ENCODE measurements at places on chromosomes 3 and 15. TPM values are rescaled to one million over a fixed set of nuclear protein-coding genes. Genes with fewer than 3 reads are reported as not detected.

GRCh38 chr3:107367353-107367752 is 9.9 kb upstream of the CCDC54 start:
- no peak for DNase-seq

DNA sequence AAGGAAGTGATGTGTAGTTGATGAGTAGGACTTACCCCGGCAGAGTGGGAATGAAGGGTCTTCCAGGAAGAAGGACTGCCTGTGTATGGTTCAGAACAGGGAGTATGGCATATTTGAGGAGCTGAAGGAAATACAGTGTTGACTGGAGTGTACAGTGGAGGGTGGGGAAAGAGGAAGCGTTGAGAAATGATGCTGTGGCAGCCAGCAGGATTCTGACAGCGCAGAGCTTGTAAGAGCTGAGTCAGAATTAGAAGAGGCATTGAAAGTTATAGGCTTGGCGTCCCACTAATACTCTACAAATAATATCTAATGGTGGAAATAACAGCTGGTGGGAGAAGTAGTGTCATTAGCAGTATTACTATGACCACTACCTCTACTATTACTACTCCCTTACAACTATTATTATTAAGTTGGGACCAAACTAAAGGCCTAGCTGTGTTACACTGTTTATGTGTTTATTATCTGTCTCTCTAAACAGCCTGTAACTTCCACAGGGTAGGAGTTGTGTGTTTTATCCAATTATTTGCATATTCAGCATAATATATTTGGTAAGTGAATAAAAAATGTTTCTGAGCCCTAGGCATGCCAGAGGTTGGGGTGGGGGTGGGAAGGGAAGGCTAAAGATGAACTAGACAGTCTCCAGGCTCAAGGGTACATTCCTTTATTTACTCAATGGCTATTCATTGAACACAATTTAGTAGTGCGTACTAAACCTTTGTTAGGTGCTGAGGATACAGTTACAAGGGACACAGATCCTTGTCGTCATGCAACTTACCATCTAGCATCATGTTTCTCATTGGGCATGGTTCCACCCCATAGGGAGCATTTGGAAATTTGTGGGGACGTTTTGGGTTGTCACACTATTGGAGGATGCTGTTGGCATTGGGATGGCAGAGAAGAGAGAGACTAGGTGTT is 428.8 kb upstream of the ONECUT1 start:
- DNase-seq, result no peak

GRCh38 chr3:156448300-156448699 is 106.6 kb downstream of the SSR3 start:
- DNase-seq, result peak; percentile 39

GRCh38 chr3:14570864-14571263 is 30.7 kb upstream of the GRIP2 start:
- no peak for DNase-seq

DNA sequence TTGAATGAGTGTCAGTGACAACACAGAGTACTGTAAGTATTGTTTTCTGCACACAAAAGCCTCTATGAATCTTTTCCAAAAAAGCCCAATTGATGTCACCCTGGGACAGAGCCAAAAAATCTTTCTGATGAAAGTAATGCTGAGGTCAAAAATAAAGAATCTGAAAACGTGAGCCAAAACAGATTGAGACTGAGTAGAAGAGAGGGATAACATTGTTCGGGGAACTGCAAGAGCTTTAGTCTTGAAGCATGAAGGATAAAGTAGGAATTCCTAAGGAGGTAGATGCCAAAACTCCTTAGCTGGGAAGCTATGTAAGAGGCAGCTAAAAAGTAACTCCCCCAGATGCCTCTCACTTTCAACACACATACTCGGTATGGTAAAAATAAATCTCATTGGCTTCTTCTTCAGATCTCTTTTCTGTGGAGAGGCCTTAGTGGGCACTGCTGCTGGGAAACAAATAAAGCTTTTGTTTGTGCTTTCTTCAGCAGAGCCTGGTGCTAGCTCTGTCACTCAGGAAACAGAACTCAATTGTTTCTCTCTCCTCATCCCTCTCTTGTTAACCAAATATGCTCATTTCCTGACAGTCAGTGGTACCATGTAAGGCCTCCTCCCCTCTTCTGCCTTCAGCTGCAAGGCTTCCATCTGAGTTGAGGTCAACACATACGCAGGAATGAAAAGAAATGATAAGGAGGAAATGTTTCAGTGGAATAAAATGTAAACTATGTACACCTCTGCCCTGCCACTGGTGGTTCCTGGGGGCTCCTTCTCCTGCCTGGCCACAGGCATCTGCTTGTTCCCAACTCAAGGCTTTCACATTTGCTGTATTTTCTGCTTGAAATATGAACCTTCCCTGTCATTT is 58.1 kb downstream of the CD200 start:
- peak; percentile 89 for DNase-seq

DNA sequence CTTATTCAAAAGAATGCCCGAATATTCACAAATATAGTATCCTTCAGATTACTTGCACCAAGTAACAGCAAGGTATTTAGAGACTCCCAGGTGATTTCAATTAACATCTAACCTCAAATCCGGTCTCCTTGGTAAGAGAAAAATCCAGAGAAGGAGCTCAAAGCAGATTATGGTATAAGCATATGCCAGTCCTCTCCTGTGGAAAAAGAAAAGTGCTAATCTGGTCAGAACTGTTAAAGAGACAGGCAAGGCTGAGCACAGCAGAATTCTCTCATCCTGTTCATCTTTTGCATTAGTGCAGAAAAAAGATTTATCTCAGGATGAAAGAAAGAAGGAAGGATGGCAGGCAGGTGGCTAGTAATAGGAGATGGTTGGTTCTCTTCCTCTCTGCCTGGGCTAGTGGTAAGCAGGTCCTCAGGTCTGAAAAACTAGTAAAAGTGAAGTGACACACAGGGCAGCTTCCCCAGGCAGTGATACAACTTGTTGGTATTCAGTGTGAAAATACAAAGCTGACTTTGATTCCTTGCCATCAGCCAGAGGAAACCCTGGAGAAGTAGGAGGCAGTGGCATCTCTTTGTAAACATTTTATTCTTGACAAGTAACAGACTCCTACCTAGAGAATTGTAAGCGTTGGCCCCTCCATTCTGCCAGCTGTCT is 14.2 kb downstream of the ATXN7 start:
- DNase-seq, result no peak

DNA sequence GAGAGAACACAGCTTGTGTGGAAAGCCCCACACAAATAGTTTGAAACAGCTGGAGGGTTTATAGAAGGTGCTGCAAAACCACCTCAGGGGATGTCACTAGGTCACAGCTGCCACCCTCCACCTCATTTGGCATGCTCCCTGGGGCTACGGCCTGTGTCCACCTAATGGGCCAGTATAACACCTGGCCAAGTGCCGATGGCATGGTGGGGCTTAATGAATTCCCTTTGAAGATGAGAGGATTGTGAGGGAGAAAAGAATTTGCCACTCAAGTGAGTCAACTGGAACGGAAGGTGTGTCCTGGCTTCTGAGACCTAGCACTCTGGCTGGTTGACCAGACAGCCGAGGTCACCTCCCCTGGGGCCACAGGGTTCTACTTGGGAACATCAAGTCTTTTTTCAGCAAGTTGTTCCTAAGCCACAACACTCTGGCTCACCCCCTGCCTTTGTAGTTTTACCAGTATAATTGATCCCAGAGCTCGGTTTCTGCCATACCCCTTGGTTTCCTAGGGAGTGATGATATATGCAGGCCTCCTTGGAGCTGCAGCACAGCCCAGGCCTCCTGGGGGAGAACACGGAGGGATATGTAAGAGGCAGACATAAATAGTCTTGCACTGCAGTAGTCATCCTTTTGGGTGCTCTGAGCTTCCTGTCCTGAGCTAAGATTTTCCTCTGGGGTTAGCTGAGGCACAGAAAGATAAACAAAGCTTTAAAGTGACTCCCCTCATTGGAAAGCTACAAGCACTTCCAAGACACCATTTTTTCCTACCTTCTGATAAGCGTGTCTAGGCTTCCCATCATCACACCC is 178.2 kb upstream of the LPP start:
- DNase-seq, result no peak

DNA sequence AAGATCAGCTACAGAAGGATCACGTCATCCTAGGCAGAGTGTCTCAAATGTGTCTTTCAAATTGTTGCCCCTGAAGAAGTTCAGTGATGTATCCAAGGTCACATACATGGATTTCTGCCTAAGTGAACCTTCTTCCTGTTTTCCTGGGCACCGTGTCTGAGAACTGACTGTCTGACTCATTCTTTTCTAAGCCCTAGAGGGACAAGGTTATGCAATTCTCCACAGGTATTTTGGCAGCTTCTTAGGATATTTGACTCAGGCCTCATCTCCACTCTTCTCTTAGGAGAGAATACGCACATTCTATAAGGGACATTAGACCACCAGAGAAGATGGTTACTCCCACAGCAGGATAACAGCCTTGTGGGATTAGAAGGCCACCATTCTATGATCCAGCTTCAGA is 391.9 kb upstream of the THBS1 start:
- peak; percentile 53 for DNase-seq

DNA sequence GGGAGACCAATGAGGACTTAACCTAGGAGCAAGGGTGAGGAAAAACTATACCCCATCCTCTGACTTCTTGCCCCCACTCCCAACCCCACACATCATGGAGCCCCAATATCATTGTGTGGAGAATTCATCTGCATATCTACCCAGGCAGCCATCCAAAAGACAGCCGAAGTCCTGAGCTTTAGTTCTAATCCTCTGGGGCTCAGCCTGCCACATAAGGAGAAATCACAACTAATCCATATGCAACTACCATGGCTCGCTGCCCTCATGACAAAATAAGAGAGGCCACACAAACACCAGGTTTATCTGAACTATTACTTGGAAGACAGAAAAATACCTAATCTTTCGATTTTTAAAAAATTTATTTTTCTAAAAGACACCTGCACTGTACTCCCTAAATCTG is 17.7 kb downstream of the HEXA start:
- DNase-seq, result no peak

DNA sequence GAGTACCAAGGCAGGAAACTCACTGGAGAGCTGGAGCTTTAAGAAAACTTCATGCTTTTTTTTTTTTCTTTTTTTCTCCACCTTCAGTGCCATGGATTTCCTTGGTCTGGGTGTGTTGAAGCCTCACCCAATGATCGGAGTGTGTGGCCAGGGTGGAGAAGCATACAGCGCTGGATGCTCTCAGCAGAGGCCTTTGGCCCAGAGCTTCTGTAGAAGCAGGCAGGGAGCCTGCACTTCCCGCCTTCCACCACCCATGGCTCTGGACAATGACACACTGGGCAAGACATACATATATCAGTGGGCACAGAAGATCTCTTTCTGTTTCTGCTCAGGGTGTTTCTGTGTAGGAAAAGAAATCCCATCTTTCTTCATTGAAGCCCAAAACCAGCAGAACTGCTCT is 55.8 kb upstream of the ACAD9 start:
- DNase-seq, result no peak

DNA sequence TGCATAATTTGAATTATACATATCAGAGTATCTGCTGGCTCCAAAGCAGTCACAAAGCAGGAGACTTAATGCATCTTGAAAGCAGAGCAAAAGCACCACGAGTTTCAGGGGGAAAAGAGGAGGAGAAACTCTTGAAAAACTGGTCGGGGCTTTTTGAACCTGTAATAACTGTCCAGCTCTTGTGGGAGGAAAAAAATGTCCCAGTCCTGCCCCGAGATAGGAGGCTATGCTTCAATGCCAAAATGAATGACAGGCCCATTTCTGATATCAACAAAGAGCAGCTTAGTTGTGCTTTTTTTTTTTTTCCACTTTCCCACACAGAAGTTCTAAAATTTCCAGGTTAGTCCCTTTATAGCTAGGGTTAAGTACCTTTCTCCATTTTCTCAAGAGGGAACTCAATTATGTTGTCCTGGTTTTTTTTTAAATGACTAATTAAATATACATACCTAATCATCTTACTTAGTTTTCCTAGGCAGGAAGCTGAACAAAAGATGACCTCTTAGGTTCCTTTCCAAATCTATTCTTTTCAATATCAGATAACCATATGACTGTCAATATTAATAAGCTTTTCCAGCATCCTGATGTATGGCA is 120.2 kb downstream of the TFDP2 start:
- DNase-seq, result no peak

DNA sequence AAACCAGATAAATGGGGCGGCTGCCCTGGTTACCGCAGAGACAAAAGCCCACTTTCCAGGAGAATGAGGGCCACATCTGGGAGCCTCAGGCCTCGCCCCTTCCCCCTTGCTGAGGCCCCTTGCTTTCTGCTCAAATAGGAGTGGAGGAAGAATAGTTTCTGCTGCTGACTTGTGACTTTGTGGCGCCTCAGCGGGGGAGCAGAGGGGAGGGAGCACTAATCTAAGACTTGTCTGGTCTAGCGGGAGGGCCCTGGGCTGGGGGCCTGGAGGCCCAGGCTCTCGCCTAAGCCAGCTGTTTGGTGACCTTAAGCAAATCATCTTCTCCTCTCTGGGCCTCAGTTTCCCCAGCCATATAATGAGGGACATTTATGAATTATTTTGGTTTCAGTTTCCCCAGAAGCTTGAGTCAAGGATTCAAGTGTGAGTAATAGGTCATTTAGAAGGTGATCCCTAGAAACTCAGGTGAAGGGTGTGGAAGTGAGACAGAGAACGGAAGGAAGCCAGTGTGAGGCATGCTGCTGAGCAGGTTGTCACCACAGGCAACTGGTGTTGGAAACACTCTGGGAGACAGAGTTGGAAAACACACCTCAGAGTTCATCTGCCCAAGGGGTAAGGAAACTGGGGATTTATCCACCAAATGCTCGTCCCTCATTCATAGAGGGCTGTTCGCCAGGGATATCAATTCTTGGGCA is 25.9 kb upstream of the SMAD3 start:
- DNase-seq, result no peak

GRCh38 chr3:57977818-57978235 is 30.4 kb upstream of the FLNB start:
- DNase-seq, result no peak

GRCh38 chr15:87477737-87478686 is 778.5 kb downstream of the NTRK3 start:
- DNase-seq, result no peak

DNA sequence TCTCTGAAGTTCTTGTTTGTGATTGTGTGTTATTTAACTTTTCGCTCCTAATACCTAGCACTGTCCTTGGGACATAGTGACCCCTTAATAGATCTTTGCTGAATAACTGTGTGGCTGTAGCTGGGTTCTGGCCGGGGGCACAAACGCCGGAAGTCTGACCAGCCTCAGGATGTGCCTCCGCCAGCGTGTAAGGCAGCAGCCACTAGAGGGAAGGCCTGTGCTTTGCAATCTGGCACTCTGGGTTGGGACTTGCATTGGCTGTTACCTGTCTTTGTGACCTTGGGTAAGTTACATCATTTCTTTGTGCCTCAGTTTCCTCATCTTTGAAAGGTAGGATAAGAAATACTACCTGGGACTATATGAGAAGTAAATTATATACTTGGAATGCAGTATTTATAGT is 158.7 kb downstream of the GHSR start:
- peak; percentile 57 for DNase-seq

Gene KNG1
- not detected for total RNA-seq

Gene LRRC34
- total RNA-seq, result 2.5 TPM
